ENCODE measurements at places on chromosomes 3 and 15.

DNA sequence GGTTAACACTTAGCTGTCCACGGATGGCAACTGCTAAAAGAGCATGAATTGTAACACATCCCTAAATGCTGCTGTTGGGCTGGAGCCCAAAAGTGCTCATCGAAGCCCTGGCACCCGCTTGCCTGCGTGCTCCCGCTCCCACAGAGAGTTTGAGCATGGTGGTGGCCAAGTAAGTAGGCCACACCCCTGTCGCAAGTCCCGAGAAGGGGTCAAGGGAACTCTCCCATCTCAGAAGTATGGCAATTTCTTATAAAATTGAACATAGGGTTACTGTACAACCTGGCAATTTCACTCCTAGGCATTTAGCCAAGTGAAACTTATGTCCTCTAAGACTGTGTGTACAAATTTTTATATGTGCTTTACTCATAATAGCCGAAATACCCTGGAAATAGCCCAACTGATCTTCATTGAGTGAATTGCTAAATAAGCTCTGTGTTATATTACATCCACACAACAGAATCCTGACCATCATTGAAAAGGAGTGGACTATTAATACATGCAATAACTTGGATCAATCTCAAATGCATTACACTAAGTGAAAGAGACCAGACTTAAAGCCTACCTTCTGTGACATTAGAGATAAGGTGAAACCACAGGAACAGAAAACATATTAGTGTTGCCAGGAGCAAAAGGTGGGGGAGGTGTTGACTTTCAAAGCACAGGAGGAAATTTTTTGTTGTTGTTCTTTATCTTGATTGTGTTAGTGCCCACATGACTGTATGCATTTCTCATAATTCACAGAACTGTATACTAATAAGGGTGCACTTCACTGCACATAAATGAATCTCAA is 1.5 kb upstream of the GCSAM start:
- no peak for DNase-seq

DNA sequence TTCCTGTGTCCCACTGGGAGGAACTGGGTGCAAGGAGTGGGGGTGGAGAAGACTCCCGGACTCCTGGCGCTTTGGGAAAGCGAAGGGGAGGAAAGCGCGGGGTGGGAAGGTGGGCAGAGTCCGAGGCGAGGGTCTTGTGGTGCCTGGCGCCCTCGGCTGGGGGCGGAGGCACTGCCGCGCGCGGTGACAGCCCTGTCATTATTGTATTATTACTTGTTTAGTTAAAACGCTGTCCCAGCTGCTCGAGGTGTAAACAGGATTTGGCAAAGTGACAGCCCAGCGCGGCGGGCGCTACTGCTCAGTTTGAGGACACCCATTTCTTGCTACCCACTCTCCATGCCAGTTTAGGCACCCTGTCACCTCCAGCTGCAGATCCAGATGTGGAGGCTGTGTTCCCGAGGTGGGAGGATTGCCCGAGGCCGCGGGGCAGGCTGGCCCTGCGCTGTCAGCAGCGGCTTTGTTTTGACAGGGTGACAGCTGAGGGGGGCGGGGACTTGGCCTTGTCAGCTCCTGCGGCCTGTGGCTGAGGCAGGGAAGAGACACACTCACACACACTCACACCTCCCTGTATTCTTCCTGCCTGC is 1.0 kb downstream of the KAT2B start:
- DNase-seq, result no peak

GRCh38 chr15:70679919-70680231 is 83.5 kb downstream of the UACA start:
- DNase-seq, result no peak

DNA sequence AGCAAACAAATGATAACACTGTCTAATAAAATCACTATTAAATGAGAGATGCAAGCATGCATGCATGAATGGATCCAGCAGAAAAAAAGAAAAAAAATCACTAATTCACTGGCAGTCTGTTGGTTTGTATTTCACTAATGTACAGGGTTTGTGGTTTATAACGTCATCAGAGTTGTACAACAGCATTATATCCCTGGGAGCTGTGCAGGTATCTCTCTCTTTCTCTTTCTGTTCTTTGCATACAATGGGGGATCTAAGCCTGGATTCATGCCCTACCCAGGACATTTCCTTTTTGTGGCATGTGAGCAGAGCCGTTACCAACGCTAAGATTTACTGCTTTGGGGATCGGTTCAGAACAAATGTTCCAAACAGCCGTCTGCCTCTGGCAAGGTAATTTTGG is 229.5 kb downstream of the SOX2 start:
- DNase-seq, result no peak

DNA sequence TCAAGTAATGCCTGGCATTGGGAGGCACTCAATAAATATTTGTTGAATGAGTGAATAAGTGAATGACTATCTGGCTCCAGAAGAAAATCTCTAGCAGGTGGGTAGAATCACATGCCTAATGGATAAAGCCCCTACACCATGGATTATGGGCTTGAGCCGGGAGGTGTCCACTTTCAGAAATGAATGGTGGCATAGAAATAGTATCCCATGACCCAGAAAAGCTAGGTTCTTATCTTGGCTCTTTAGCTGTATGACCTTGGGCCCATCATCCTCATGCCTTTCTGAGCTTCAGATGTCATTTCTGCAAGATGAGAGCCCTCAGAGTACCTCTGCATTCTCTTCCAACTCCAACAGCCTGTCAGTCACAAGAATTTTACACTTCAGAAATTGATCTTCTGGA is 37.3 kb upstream of the TNIK start:
- no peak for DNase-seq

DNA sequence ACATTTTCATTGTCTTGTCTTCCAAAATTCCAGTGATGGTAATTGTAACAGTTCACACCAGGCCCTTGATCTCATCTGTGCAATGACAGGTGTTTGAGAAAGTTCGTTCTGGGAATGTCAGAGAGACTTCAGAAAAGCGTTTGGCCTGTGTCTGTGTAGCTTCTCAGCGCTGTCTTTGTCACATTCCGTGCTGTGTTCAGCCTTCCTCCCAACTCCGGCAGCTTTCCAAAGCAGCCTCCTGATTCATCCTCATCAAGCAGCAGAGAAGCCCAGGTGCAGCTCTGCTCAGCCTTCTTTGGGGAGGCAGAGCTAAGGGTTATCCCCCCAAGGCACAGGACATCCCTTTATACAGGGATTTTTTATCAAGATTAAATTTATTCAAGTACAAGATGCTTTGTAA is 494.0 kb upstream of the SUCLG2 start:
- DNase-seq, result no peak

GRCh38 chr3:8737301-8737700 is 3.7 kb downstream of the CAV3 start:
- no peak for DNase-seq

DNA sequence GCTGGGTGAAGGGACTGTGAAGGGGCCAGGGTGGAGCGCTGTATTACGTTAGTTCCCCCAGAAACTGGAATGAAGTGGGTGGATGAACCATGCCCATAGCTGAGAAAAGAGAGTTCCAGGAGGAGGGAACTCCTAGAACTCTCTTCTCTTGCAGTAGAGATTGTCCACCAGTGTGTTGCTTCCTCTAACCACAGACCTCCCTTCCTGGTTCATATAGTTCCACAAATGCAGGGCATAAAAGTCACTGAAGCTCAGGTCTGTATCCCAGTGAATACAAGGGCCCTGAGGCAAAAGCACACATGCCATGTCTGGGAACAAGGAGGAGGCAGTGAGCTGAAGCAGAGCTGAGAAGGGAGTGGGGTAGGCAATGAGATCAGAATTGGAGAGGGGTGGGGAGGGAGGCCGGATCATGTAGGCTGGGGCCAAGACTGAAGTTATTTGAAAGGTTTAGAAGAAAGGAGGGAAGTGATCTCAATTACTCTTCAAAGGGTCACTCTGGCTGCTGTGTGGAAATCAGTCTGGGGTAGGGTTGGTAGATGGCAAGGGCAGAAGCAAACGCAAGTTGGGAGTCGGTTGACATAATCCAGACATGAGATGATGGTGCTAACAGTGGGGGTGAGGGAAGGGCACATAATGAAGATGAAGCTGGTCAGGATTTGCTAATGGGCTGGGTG is 6.5 kb downstream of the A4GNT start:
- no peak for DNase-seq

GRCh38 chr15:70801109-70801508 is 37.8 kb upstream of the UACA start:
- DNase-seq, result no peak

DNA sequence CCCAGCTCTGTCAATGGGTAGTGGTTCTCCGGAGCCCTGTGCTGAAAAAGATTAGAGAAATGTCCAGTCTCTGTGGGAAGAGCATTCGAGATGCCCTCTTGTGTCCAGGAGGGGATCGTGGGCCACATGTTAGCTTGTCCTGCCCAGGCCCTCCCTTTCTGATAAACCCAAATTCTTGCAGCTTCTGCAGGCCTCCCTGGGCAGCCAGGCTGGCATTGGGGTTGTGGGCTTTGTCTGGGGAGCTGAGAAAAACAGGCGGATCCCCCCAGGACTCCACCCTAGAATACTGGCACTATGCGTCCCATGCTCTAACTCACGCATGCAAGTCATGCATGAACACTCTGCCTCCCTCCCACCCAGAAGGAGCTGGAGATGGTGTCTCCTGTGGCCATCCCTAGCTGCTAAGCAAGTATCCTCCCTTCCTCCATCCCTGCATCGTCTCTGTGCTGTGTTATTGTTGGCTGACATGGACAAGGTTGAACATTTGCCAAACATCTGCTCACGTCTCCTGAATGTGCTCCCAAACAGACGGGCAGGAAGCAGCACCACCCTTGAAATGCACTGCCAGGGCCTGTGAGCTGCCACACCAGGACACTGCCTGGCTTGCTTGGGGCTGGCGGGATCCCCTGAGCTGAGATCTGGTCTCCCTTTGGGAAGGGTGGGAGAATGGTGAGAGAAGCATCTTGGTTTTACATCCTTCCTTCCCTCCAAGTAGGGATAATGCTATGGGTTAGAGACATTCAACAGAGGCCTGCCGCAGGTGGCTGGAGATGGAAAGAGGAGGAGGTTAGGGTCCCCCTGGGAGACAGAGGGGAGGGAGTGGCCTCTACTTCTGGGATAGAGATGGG is 26.5 kb downstream of the CFAP161 start:
- DNase-seq, result no peak
